NCI-H146 (cell line): ENCODE measurements at places on chromosomes 3 and 15.

DNA sequence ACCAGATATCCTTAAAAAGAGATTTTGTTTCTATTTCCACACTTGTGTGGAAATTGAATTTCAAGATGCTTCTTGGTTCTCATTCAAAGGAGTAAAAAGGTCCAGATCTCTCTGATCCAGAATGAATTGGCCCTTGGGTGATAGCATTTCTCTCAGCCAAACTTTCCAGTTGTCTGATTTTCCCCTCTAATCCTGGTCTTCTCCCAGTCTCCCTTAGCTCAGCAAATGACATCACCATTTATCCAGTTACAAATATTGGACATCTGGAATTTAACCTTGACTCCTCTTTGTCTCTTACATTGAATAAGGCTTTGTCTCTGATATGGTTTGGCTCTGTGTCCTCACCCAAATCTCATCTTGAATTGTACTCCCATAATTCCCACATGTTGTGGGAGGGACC lies 10.2 kb upstream of the FGF7 start:
- DNase-seq, result no peak

DNA sequence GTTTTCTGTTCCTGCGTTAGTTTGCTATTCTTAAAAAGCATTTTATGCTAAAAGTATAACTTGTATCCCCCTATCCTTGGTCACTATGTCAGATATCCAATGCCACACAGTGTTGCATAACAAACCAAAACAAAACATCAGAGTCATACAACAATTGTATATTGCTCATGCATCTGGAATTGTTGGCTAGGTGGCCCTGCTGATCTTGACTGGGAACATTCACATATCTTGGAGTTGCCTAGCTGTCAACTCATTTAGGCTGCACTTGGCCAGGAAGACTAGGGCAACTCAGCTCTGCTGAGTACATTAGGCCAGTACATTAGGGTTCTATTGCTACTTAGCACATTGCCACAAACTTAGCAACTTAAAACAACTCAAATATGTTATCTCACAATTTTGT lies 706.5 kb upstream of the UBE2E2 start:
- no peak for DNase-seq

DNA sequence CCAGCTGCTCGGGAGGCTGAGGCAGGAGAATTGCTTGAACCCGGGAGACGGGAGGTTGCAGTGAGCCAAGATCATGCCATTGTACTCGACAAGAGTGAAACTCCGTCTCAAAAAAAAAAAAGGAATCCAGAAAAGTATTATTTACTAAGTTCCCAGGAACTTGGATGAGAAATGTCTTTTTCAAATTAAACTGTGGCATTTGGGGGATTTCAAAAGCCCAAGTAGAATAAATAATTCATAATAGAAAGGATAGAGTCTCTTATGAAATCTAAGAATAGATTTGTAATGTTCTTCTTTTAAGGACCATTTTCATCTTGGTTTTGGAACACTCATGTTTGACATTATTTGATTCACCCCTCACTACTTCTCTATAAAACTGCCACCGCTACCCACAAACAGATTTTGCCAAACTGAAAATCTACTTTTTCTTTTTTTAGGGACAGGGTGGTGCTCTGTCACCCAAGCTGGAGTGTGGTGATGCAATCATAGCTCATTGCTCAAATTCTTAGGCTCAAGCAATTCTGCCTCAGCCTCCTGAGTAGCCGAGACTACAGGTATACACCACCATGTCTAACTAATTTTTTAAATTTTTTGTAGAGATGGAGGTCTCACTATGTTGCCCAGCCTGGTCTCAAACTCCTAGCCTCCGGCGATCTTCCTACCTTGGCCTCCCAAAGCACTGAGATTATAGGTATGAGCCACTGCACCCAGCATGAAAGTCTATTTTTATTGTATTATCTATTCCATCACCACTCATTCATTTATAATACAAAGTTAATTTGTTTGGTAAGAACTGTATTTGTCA lies 99.3 kb downstream of the SENP2 start:
- no peak for DNase-seq

DNA sequence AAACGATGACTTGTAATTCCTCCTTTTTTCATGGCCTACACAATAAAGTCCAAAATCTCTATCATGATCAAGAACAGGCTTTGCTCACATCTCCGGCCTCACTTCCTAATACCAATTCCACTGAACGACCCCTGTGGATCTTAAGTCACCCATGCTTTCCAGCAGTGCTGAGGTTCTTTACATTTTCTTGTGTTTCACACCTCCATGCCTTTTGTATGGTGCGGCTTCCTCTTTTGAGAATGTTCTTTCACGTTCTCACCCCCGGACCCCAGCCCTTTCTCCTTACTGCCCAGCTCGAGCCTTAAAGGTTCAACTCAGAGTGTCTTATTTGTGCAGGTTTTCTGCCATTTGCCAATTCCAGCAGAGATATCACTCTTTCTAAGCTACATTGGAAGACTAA lies 70.1 kb downstream of the CSNK1G1 start:
- DNase-seq, result no peak

DNA sequence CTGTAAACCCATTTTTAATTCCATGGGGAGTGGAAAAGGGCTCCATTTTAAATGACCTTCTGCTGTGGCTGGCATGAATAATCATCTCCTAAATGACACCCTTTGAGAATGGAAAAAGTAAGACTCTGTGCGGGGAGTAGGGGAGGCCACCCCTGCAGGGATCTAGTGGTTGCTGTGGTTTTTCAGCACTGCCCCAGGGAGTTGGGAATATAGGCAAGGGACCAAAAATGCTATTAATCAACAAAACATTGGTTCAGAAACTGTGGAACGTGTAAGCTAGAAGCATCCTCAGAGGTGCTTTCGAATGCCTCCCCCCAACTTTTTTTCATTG lies 30.1 kb upstream of the ADAMTS7 start:
- no peak for DNase-seq

DNA sequence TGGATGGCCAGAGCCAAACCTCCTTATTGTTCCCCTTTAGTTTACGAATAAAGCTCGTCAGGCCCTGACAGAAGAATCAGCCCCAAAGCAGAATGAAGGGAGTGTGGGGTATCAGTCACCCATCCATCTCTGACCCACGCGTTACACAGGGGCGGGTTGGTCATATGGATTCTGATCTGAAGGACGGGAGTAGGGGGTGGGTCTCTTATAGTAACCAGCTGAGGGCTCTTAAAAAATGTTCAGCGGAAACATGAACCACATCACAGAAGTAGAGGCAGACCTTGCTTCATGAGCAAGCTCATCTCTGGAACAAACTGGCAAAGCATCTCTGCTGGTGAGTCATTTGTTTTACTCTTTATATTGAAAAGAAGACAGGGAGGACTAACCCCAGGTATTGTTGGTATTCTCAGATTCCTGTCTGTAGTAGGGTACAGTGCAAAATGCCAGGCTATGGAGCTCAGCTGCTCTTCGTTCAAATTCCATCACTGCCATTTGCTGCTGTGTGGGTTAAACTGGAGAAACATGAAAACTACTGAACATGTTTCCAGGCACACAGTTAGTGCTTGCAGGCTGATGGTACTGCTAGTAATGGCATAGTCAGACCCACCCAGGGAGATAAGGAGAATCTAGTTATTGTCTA lies at the start of gene CXCR6:
Gene CXCR6 (plus strand): TSS at position 258 of the 640 bp plus-strand sequence. CDS start 3,018 bp downstream, outside the sequence.
- DNase-seq, result no peak

DNA sequence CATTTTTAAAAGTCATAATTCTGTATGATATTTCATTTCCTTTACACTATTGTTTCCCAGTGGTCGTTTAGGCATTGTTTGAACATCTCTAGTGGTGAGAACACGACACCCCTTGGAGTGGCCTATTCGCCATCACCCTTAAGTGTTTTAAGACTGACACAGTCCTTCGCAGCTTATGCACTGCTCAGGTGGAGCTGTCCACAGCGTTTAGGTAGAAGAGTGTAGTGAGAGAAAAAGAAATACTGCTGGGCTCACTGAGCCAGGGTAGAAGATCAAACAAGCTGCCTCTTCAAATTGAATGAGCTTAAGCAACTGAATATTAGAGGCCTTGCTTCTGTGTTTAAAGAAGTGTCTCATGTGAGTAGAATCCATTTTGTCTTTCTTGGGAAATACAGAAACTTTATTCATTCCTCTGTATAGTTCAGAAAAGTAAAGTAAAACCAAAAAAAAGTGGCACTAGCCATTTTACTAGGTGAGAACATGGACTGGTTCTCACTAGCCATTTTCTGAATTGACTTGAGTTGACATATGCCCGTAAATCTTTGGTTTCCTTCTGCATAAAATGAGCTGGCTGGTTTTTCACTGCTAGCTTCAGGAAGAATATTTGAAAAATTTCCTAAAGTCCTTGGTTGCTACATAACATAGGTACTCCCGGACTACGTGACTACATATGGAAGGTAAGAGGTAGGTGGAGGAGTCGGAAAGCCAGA lies 155.9 kb downstream of the P3H2 start:
- DNase-seq, result peak; percentile 15

DNA sequence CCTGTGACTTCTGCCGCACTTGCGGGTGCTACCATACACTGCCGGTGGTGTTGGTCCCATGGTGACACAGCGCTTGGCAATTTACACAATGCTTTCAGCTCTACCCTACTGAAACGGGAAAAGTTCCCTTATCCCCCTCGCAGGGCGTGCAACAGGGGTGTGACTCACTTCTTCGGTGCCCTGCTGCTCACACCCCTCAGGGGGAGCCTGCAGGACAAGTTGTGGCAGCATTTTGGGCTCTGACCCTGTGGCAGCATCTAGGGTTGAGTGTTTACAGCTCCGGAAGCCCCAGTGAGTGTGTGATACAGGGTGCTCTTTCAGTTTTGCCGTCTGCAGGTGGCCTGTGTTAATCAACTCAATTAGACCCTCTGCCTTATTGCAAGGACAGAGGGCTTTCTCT lies 324.7 kb upstream of the RGMA start:
- DNase-seq, result no peak

DNA sequence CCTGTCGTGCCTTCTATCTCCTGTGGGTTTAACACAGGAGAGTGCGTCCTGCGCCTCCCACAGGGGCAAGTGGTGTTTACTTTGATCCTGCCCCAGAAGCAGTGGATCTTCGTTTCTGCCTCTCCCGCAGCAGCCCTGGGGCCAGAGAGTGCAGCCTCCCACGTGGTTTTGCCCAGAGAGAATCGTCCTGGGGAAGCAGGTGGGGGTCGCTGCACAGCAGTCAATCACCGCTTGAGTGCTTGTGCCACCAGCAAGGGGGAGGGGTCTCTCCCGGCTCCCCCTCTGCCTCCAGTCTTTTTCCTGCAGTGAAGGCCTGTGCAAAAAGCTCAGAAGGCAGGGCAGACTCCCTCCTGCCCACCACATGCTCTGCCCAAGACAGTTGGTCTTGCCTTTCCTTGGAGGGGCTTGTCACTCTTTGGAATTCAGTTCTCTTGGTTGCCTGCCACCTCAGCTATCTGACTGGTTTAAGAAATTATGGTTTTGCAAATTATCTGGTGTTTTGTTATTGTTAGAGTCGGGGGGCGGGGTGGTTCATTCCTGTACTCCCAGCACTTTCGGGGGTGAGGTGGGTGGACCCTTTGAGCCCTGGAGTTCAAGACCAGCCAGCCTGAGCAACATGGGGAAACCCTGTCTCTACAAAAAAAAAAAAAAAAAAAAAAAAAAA lies 26.9 kb downstream of the STOML1 start:
- peak; percentile 14 for DNase-seq

DNA sequence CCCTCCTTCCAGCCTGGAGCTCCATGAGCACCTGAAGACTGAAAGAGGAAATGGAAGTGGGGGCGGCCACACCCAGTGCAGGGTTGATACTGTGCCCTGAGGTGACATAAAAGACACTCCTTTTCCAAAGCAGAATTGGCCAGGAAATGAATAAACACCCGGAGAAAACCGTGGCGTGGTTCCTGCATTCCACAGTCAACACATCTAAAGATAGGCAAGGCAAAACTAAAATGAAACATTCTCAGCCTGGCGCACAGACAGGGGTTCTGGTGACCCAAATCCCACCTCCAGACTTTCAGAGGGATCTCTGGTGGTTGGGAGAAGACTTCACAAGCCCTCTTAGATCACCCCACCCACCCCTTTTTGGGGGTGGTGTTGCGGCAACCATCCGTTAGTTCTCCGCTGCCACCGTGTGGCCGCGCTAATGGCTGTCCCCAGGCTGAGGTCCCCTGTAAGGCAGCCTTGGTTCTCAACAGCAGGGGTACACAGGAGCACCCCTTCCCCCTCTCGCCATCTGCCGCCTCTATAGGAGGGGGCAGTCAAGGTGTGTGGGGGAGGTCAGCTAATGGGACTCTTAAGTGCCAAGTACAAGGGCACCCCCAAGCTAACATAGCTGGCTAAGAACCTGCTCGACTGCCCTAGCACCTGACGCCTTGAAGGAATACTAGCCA lies 2.5 kb upstream of the MST1R start:
- no peak for DNase-seq

DNA sequence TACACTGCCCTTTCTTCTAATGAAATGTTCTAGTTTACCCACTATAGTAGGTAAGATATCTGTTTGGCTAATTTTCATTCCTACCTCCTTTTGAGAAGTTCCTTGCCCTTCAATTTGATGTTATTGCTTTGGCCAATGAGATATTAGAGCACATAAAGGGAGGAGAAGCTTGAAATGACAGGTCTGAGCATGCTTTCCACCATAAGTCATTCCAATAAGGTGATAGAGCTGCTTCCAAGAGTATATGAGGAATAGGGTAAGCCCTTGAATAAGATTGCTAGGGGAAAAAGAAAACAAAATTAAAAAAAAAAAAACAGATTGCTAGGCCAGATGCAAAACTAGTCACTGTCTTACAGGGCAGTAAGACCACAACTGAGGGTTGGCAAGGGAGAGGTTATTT lies 78.9 kb upstream of the TRIM42 start:
- DNase-seq, result no peak

DNA sequence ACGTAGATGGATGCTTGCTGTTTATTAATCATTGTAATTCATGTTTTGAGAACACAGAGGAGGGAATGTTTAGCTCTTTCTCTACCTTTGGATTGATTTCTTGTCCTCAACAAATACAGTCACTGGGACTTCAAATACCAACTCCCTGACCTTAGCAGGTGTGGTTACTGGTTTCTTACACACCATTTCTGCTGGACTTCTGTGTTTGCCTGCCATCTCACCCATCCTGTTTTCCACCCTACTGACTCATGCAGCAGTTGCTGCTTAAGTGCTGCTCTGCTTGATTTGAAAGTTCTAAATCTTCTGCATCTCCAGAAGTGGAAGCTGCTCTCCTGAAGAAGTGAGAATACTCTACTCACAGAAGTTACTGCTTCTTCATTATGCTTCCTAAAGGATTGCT lies 170.3 kb downstream of the ZPLD1 start:
- no peak for DNase-seq

DNA sequence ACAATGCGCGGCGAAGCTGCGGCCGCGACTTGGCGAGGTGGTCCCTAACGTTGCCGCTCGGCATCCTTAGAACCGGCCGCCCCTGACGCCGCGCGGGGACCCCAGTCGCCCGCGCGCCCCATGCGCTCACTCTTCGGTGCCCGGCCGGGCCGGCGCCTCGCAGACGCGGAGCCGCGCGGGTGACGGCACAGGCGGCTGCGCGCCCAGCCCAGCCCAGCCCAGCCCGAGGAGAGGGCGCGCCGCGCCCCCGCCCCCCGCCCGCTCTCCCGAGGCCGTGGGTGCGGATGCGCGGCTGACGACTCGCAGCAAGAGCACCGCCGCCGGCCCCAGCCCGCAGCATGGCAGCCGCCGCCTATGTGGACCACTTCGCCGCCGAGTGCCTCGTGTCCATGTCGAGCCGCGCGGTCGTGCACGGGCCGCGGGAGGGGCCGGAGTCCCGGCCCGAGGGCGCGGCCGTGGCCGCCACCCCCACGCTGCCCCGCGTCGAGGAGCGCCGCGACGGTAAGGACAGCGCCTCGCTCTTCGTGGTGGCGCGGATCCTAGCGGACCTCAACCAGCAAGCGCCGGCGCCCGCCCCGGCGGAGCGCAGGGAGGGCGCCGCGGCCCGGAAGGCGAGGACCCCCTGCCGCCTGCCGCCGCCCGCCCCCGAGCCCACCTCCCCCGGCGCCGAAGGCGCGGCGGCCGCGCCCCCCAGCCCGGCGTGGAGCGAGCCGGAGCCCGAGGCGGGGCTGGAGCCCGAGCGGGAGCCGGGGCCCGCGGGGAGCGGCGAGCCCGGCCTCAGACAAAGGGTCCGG lies 437 bp downstream of the KLF13 start:
- DNase-seq, result peak; percentile 71
